Activated CD4-positive, CD25-positive, alpha-beta regulatory T cell (primary cell): ENCODE measurements at places on chromosomes 12 and 14.
A peak's percentile ranks its signal among the peaks of the same experiment; 100 is the strongest.

GRCh38 chr12:54560374-54560858 is 11.0 kb downstream of the PDE1B start:
- peak; percentile 64 for DNase-seq

DNA sequence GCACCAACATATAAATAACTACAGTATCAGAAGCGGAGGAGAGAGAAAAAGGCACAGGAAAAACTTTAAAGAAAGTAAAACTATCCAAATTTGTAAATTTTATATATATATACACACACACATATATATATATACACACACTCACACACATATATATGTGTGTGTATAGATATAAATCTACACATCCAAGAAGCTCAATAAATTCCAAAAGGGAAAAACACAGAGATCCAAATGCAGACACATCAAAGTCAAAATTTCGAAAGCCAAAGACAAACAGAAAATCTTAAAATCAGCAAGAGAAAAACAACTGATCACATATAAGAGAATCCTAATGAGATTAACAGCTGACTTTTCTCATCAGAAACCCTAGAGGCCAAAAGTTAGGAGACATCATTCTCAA is 37.3 kb downstream of the PARP11 start:
- no peak for DNase-seq

DNA sequence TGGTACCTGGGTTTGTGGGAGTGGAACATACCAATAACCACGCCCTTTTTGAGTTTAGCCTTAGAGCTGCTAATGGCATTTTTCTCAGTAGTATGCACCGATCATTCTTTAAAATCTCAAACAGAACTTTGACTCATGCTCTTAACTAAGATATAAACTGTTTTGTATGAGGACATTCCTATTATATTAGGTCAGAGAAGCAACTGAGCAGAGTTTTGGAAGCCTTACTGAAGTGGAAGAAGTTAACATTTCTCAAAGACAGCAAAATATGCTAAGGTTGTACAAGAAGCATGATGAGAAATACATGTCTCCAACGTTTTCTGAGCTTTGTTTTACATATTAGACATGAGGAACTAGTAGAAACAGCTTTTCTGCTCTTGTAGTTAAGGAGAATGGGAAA is 819.2 kb downstream of the FSCB start:
- no peak for DNase-seq

DNA sequence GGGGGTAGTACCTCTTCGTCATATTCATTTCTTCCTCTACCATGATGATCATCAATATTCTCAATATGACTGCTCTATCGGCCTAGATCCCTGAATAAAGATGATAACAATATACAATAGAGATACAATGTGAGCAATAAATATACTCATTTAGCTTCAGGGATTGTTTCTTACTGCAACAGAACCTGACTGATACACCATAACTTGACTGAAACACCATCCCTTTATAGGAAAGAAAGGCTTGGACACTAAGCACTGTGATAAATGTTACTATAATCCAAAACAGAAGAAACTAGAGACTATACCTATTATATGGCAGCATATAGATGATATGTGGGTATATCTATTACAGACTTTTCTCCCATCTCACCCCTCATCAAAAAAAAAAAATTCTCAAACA is 1.2 kb upstream of the RHOJ start:
- DNase-seq = no peak

DNA sequence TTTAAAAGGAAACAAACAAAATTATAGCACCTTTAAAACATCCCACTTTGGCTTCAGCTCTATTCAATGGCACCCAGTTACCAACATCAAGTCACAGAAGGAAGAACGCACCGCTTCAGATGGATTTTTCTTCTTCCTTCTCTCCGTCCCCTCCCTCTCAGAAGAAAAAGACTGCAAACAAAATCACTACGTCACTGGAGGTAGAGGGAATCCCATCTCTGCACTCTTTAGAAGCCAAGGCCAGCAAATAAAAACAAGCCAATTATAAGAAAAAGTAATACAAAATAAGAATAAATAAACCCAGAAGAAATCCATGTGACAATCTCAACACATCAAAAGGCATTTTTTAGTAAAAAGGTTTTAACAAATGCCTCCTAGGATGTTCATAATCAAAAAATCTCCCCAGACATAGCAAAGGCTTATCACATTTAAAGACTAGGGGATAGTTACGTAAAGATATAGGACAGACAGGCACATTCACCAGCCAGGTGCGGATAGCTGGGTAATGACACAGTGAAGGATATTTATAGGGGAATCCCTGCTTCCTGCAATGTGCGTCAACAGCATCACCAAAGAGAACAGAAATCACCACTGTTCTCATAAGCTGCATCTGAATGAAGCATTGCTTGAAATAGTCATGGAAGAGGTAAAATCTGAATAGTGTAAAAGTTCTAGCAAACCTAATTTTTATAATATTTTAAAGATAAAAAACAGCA is 89.4 kb downstream of the R3HDM2 start:
- no peak for DNase-seq
